T-helper 17 cell (primary cell): ENCODE measurements at places on chromosomes 4 and X.

- DNase-seq, result no peak
These were observed 29.4 kb downstream of the DTHD1 start for GRCh38 chr4:36310793-36311192.

DNA sequence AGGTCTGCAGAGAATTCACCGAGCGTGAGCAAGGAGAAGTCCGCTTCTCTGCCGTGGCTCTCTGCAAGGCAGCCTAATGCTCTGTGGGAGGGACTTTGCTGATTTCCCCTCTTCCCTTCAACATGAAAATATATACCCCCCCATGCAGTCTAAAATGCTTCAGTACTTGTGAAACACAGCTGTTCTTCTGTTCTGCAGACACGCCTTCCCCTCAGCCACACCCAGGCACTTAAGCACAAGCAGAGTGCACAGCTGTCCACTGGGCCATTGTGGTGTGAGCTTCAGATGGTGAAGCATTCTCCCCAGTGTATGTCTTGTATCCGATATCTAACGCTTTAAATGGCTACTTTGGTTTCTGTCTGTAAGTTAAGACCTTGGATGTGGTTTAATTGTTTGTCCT lies 11.3 kb downstream of the UCHL1 start:
- no peak for DNase-seq

- DNase-seq, result no peak
These were observed 81.1 kb downstream of the DLG3 start for GRCh38 chrX:70525733-70526132.

- no peak for DNase-seq
These were observed 1.8 kb downstream of the PLXNA3 start for GRCh38 chrX:154459832-154460231.

DNA sequence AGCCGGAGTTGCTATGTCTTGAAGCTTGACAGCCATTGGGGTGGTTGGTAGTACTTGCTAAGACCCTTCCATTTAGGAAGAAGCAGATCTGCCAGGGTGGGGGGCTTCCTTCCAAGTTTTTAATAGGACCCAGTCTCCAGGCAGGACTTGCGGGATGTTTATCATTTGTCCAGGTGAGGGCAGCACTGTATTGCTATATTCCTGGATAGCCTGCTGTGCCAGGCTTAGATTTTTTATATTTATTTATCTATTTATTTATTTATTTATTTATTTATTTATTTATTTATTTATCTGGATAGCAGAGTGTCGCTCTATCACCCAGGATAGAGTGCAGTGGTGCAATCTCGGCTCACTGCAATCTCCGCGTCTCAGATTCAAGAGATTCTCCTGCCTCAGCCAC lies 87.4 kb upstream of the CT45A1 start:
- DNase-seq, result no peak

- no peak for DNase-seq
These were observed 14.8 kb upstream of the CUL4B start for GRCh38 chrX:120575379-120576114.

DNA sequence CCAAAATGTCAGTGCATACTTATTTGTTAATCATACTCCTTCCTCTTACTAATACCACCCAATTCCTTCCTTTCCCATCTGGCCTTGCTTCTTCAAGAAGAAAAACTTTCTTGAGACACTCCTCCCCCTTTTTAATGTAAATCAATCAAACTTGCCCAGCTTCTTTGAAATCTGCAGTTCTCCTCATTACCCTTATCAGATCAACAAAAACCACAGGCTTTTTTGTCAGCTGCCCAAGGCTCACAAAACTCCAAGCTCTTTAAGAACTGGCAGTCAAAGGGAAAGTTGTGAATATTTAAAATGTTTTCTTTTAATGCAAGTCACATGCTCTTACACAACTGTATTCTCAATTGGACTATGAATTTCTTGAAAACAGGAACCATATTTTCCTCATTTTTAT lies 11.3 kb upstream of the MYOZ2 start:
- DNase-seq, result no peak

DNA sequence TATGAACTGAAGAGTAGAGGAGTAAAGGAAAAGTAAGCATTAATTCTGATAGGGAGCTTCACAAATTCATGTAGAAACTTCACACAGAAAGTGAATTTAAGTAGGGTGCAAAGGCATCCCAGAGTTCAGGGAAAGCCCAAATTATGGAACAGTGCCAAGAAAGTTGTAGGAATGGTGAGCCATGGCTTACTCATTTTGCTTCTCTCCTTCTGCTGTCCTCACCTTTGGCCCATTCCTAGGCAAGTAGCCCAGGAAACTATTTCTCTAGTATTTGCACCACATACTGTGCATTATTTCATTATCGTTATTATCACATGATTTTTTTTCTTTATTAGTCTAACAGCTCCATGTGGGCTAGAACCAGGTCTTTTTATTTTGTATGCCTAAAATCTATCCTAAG lies 34.9 kb upstream of the IL1RAPL1 start:
- DNase-seq, result no peak

GRCh38 chrX:40933706-40934425 lies 151.4 kb upstream of the USP9X start:
- DNase-seq, result no peak

GRCh38 chr4:86098691-86099090 lies 261.2 kb downstream of the MAPK10 start:
- no peak for DNase-seq

- DNase-seq, result no peak
These were observed 44.0 kb downstream of the GYG2 start for GRCh38 chrX:2872671-2873277.

DNA sequence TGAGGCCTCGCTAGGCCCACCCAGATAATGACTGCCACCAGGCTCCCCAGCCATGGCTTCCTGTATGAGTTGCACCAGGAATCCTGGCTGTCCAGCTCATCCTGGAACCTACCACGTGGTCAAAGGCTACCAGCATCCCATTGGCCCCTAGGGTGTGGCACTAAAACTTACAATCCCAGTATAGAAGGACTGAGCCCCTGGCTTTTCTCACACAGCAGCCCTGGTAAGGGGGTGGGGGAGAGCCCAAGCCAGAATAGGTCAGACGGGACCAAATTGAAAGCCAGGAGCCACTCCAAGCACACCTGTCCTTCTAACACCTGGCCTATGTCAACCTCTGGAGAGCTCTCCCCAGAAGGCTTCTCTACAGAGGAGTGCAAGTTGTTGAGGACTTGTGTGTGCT lies 269.3 kb upstream of the AGTR2 start:
- no peak for DNase-seq

GRCh38 chr4:76105652-76106051 lies 31.1 kb downstream of the ART3 start:
- no peak for DNase-seq

DNA sequence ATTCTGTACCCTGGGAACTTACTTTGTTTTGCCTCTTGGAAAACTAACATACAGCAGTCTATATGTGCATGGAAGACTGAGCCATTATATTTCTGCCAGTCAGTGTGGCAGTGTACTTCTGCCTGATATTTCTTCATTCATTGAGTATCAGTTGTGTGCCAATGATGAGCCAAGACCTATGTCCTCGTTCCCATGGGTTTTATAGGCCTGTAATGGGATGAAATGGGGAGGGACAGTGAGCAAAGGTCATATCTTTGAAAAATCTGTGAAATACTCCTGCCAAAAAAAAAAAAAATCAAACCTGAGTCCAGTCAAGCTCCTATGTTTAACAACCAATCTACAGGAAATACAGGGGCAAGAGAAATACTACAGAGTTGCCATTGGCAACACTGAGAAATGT lies 9.1 kb downstream of the NSD2 start:
- DNase-seq, result no peak

- DNase-seq, result no peak
These were observed 41.9 kb upstream of the FRAS1 start for GRCh38 chr4:78014889-78015886.

DNA sequence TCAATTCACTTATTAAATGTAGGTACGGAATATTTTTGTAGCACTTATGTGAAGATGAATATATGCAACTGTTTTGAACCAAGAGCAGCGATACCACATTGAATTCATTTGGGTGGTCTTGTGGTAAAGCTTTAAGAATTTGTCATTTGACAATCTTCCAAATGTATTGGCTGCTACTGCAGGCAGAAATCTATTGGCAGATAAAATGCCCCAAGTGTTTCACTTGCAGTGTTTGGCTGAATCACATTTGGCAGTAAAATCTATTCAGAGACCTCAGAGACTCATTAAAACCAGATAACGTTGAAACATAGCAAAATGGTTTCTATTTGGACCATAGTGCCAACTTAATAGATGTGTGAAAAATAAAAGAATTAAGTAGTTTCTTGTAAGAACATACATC lies 303.4 kb downstream of the FGF13 start:
- DNase-seq, result no peak

DNA sequence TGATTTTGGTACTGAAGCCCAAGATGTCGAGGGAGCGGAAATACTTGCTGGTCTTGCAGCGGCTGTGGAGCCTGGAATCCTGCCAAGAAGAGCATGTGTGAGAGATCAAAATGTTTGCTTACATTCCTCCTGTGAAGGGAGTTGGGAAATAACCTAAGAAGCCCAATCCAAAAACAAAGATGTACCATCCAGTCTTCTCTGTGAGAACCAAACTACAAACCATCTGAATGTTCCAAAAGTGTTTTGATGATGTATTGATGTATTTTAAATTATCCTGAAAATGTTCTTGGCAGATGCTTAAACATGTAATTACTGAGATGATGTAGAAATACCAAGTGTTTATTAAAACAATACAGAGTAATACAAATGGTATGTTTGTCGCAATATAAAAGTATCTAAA lies 10.1 kb upstream of the ADH1A start:
- no peak for DNase-seq

GRCh38 chr4:9409793-9410192 lies 34.4 kb upstream of the DEFB131A start:
- no peak for DNase-seq

DNA sequence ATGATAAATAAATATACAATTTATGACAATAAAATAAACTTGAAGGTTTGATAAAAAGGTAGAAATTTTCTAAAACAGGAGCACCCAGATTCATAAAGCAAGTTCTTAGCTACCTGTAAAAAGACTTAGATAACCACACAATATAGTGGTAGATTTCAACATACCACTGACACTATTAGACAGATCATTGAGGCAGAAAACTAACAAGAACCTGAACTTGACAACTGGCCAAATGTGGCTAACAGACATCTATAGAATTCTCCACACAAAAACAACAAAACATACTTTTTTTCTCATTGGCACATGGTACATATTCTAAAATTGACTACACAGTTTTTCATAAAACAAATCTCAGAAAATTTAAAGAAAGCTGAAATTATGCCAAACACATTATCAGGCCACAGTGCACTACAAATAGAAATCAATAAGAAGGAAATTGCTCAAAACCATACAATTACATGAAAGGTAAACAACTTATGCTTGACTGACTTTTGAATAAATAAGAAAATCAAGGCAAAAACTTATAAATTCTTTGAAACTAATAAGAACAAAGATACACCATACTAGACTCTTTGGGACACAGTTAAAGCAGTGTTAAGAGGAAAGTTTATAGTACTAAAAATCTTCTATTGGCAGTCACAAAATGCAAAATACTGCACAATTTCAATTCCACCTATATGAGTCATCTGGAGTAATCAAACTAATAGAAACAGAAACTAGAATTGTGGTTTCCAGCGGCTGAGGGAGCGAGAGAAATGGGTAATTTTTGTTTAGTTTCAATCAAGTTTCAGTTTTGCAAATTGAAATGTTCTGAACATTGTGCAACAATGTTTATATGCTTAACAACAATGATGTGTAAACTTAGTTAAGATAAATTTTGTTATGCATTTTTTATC lies 925.6 kb downstream of the SH3BGRL start:
- no peak for DNase-seq

GRCh38 chr4:101670370-101670769 lies 120.2 kb upstream of the BANK1 start:
- DNase-seq, result no peak

DNA sequence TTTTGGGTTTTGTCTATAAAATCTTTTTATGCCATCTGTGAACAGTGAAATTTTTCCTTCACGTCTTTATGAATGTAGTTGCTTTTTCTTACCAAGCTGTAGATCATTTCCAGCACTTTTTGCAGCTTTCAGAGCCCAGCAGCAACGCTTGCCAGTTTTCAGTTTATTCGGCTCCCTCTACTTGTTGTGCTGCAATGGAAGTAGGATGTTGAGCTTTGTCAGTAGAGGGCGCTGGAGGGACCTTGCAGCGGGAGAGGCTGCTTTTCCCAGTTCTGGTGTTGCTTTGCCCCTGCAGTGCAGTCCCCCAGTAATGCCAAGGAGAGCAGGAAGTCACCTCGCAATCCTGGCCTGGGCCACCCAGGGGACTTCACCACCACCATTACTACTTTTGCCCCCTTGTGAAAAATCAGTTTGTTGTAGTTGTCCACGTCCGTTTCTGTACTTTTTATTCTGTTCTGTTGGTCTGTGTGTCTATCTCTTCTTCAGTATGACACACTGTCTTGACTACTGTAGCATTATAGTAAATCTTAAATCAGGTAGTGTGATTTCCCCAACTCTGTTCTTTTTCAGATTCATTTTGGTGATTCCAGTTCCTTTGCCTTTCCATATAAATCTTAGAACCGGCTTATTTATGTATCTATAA lies 21.8 kb downstream of the CMC4 start:
- DNase-seq, result no peak

- DNase-seq, result no peak
These were observed 726.3 kb upstream of the INTU start for GRCh38 chr4:126906466-126906865.

GRCh38 chrX:97682991-97683840 lies 799.5 kb downstream of the RPA4 start:
- DNase-seq, result no peak

GRCh38 chr4:105208561-105208960 lies 61.9 kb downstream of the TET2 start:
- no peak for DNase-seq

DNA sequence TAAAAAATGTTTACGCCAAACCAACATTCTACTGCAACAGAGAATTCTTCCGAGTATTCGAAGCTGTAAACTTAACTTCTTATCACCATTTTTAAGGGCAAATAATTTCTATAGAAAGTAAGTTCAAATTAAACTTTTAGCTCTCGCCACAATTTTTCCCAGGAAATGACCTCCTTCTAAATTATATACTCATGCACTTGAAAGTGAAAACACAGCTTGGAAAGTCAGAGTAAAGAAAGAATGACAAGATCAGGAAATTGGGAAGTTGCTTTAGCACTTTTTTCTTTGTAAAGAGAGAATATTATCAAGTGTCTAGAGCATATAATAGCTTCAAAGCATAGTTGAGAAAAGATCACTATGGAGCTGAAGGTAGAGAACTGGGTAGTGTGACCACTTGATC lies 1.2 kb downstream of the CYBB start:
- DNase-seq, result no peak

DNA sequence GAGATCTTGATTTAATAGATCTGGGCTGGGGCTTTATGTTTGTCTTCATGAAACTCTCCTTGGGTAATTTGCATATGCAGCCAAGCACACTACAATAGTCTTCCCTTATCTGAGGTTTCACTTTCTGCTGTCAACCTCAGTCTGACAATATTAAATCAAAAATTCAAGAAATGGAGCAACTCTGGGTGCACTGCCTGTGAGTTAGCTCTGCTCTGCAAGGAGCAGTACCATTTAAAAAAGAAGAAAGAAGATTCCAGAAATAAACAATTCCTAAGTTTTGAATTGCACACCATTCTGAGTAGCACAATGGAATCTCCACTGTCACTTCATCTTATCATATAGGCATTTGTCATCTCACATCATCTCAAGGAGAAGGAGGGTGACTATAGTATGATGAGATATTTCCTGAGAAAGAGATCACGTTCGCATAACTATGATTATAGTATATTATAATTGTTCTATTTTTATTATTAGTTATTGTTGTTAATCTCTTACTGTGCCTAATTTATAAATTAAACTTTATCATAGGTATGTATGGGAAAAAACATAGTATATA lies 9.4 kb downstream of the FNIP2 start:
- DNase-seq, result no peak
